ENCODE measurements at places on chromosomes 6 and 20. TPM values are rescaled to one million over a fixed set of nuclear protein-coding genes. Genes with fewer than 3 reads are reported as not detected.

DNA sequence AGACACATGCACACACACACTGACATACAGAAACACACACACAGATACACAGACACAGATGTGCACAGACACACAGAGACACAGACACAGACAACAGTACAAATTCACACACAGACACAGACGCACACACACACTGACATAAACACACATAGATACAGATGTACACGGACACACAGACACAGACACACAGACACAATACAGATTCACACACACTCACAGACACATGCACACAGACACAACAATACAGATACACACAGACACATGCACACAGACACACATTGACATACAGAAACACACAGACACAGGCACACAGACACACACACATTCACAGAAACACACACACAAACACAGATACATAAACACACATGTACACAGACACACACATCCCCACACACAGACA lies 183.6 kb downstream of the SMOC2 start:
- DNase-seq, result no peak

GRCh38 chr6:52230685-52231084 lies 13.6 kb downstream of the IL17F start:
- no peak for DNase-seq

DNA sequence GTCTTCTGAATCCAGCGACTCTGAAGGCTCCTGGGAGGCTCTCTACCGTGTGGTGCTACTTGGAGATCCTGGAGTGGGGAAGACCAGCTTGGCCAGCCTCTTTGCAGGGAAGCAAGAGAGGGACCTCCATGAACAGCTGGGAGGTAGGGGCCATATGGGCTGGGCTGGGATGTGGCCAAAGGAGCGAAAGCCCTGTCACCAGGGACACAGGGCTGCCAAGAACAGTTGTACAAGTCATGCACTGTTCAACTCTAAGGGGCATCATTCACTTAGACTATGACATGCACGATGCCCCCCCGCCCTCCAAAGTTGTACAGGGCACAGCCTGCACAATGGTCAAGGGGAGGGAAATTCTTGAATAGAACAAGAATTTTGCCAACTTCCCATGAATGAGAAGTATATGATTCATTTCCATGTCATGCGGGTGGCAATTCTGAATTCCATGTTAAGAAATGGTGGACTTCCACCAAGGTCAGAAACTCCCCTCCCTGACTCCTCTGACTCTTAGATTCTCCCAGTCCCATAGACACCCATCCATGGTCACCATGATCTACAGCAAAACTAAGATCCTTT lies 1.6 kb downstream of the REM1 start:
- peak; percentile 54 for DNase-seq

- peak; percentile 68 for DNase-seq
These were observed 40.6 kb downstream of the SLC35D3 start for GRCh38 chr6:136962661-136963060.

DNA sequence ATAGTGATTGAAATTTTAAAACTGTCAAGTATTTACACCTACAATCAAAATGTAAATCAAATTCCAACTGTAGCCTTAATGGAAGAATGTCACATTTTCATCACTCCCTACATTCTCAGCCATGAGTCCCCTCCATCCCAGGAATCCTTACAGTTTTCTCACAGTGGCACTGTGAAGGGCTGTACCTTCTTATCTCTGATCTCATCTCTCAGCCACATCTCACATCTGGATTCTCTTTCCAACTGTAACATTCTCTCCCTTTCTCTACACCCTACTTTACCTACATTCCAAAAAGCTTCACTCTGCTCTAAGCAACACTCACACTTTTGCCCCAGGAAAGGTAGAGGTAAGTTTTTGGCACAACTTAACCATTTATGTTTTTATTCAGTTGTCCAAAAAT lies 8.9 kb upstream of the MARCKS start:
- no peak for DNase-seq

DNA sequence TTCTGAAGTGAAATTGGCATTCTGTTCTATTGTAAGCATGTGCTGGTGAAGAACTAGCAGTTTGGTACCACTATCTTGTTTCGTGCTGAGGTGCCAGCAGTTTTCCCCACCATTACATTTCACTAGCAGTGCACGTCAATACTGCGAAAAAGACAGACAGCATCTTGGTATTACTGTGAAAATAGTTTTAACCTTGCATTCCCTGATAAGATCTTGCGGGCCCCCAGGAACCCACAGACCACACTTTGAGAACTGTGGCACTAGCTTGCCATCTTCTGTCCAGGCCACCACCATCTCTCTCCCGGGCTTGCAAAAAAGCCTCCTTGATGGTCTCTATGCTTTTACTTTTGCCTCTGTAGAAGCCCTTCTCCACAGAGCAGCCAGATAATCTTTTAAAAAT lies 185.7 kb downstream of the BACH2 start:
- no peak for DNase-seq

- no peak for DNase-seq
These were observed 12.2 kb downstream of the BTN3A1 start for GRCh38 chr6:26414281-26414680.

GRCh38 chr6:67431076-67431475 lies 1204.0 kb upstream of the ADGRB3 start:
- no peak for DNase-seq

DNA sequence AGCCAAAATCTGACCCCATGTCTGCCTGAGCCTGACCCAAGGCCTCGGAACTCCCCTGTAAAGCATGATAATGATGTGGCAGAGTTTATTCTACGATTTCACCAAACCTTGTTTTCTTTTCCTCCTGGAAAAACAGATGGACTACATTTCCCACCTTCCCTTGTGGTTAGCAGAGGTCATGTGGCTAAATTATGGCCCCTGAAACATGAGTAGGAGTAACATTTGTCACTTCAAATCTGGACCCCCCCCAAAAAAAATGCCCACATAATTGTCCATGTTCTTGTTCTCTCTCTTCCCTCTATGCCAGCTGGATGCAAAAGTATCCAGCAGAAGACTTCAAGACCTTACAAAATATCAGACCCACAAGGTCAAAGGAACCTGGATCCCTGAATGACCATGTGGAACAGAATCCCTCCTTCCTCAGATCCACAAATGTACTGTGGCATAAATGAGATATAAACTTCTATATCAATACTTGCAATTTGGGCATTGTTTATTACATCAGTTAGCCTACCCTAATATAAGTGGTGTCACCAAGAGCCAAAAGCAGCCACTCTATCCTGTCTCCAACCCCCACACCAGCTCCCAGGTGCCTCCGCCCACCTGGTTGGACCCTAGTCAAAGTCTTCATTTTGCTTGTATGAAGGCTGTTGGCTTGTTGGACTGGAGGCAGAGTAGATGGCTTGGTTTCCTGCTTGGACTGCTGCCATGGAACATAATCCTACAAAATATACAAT lies 1.4 kb downstream of the C20orf96 start:
- peak; percentile 25 for DNase-seq

- no peak for DNase-seq
These were observed 17.1 kb upstream of the BPI start for GRCh38 chr20:38286586-38287531.

GRCh38 chr6:11604215-11604614 lies 66.7 kb downstream of the TMEM170B start:
- no peak for DNase-seq

GRCh38 chr6:1449896-1450295 lies 60.5 kb downstream of the FOXF2 start:
- DNase-seq, result no peak

GRCh38 chr6:127206531-127207095 lies 60.1 kb upstream of the RNF146 start:
- peak; percentile 15 for DNase-seq

DNA sequence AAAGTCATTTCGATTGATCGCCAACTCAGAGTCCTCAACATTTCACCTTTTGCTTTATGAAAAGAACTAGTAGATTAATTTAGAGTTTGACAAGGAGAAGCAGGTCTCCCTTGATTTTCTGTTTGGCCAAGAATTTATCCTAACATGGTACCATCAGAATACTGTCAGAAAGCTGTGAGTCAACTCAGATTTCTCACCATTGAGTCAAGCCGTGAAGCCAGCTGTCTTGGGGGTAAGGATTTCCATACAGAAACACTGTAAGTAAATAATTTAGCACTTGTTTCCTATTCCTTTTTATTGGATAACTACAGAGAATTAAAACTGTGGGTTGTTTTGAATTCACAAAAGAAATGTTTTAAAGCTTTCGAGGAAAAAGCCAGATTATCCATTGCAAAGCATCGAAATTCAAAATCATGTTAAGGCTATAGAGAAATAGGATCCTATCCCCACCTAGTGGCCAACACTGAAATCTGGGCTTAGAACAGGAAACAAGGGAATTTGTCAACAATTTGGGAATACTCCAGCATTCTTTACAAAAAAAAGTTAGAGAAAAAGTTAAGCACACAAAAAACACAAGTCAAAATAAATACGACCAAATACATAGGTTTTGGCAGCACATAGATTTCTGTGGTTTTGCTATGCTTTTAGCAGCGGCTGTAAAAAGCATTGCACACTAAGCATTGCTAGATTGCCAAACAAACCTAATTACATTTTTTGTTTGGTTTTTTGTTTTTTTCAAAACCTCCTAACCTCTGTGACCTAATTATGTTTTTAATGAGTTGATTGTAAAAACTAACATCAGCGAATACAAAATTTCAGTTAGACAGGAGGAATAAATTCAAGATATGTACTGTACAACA lies 44.2 kb downstream of the COL11A2 start:
- peak; percentile 68 for DNase-seq

DNA sequence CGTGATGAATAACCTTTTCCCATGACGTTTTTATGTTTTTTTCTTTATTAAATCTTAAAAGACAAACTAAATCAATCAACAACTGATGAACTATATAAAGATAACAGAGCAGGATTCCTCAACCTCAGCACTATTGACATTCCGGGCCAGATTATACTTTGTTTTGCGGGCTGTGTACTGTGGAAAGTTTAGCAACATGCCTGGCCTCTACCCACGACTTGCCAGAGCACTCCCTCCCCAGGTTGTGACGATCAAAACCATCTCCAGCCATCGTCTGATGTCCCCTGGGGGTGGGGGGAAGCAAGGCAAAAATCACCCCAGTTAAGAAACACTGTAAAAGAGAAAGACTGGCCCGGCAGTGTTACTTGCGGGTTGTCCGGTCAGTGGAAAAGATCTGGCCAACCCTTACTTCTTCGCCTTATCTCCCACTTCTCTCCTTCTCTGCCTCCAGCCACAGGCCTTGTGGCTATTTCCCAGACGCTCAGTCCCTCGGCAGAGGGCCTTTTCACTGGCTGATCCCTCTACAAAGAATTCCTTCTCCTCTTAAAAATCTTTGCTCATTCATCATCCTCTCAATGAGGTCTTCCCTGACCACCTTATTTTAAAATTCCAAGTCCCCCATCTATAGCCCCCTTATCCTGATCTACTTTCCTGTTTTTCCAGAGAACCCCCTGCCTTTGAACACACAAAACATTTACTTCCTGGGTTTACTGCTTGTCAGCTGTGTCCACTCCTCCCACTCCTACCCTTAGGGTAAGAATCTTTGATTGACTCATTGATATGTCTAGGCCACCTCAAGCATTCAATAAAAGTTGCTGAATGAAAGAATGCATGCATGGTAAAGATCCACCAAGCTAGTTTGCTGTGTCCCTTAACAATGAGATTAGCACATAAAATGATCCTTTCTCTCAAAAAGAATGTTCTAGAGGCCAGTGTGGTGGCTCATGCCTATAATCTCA lies 14.7 kb upstream of the RAB22A start:
- no peak for DNase-seq

- DNase-seq, result no peak
These were observed 347.8 kb downstream of the CDKAL1 start for GRCh38 chr6:20882014-20882413.

- peak; percentile 21 for DNase-seq
These were observed 17.8 kb downstream of the EEF1E1 start for GRCh38 chr6:8084586-8084985.

DNA sequence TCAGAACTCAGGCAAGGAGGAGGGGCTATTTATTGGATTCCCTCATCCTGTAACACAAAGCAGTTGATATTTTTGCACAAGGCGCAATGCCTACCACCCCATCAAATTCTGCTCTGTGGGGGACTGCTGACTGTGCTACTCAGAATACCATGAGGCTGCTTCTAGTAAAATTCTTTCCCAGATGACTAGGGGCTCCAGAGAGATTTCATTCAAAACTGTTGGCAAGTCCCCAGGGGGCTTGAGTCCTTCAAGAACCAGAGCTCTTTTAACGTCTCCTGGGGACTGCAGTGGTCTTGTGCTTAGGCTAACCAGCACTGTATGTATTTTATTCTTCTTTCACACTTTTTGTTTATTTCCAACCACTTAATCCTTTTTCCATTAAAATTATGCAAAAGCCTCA lies 365.9 kb upstream of the AGPAT4 start:
- no peak for DNase-seq

- DNase-seq, result no peak
These were observed 181.8 kb upstream of the PDE10A start for GRCh38 chr6:165844801-165845364.

- no peak for DNase-seq
These were observed 154.9 kb downstream of the ESR1 start for GRCh38 chr6:151962246-151962846.

DNA sequence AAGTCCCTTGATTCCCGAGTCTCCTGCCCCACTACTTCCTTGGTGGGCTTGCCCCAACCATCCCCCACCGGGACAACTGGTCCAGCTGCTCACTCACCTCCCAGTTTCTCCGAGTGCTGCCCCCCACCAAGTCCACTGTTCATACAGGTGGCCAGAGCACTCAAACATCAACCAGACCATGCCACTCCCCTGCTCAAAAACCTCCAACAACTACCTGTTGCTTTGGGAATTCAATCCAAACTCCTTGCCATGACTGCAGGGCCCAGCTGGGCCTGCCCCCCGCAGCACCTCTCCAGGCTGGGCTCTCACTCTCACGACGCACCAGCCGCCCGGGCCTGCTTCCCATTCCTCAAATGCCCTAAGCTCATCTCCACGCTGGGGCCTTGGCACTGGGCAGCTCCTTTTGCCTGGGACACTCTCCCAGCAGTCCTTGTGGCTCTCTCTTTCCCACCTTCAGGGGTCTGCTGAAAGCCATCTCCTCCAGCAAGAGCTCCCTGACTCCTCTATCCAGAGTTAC lies 97.5 kb downstream of the NFATC2 start:
- DNase-seq, result no peak

- no peak for DNase-seq
These were observed 3.0 kb downstream of the ROMO1 start for GRCh38 chr20:35702051-35702823.

- DNase-seq, result no peak
These were observed 5.9 kb upstream of the ADRM1 start for GRCh38 chr20:62296724-62297448.

The HTR1E gene
- not detected for total RNA-seq

The ADA gene
- 15.3 TPM for total RNA-seq

The DNAH8 gene
- total RNA-seq, result under 0.01 TPM

The MYT1 gene
- not detected for total RNA-seq

The SLA2 gene
- total RNA-seq, result not detected

The SLC22A7 gene
- not detected for total RNA-seq

The CRISP2 gene
- not detected for total RNA-seq

Data from dermis blood vessel endothelial cell (primary cell).